Pulmonary artery endothelial cell (primary cell): ENCODE measurements at places on chromosomes 1 and 21.

GRCh38 chr21:38444691-38445090 lies 53.6 kb downstream of the ERG start:
- no peak for DNase-seq

DNA sequence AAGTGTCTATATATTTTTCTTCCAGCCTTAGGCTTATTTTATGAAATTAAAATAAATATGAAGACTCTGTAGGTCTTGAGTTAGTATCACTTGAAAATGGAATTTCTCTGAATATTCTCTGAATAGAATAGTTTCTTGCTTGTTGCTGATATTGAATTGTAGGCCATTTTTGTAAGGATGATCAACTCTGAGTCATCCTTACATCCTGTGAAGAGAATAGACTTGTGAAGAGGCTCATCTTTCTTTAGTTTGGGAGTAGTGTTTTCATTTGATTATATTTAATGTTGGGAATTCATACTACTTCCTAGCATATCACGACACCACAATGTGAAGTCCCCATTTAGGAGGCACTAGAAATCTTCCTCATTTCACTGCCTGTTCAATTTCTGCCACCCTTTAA lies 27.5 kb upstream of the CD1D start:
- no peak for DNase-seq

DNA sequence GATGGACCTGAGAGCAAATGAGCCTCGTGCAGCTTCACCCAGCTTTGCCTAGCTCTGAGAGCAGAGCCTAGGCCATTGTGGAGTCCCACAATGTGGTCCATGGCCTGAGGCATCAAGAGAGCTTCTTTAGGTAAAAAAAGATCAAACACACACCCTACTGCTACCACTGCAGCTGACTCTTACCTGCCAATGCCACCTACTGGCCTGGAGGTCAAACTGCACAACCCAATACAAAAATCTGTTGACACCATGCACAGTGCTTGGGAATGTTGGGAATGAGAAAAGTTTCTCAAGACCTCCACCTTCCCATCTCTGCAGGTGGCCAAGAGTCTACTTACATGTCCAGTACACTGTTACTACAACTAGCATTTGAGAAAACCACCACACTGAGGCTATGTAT lies 60.6 kb downstream of the UCHL5 start:
- DNase-seq = no peak

- DNase-seq = no peak
Observed at GRCh38 chr1:57638239-57638638, 214.4 kb upstream of the DAB1 start.

- no peak for DNase-seq
Observed at GRCh38 chr1:234205966-234206365, 167.3 kb upstream of the COA6 start.

GRCh38 chr1:32241001-32241763 lies 5.8 kb upstream of the FAM167B start:
- DNase-seq = no peak

DNA sequence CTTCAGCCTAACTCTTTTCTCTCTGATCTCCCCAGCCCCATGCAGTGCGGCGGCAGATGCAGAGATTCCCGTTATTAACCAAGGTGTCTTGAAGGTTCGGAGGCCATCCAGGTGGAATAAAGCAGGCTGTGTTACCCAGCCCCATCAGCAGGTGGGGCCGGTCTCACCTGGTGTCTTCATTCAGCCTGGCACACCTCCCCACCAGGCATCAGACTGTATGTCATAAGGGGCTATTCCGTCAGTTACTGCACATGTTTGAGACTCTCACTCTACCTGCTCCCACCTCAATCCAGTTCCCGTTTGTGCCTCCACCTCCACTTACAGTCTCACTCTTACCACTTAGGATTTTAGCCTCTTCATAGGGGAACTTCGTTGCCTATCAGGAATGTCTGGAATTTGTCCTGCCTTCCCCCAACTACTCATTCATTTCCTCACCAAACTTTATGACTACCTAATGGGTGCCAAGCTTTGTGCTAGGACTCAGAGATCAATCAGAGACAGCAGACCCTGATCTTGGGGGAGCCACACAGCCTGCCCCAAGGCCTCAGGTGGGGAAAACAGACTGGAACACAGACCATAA lies 170.2 kb downstream of the PLPP3 start:
- DNase-seq = no peak

- no peak for DNase-seq
Observed at GRCh38 chr21:31425138-31425537, 81.1 kb upstream of the TIAM1 start.

DNA sequence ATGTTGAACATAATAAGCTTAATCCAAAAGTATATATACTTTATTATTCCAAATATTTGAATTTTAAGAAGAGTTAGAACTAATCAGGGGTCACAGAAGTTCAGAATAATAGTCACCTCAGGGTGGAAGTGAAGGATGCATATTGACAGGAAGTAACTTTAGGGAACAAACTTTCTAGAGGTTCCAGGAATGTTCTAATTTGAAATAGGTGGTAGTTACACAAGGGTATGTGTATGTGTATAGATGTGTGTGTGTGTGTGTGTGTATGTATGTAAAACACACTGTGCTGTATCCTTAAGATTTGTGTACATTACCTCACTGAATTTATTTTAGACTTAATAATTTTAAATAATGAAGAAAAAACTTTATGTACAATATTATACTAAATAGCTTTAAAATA lies 110.4 kb downstream of the ACBD6 start:
- no peak for DNase-seq

GRCh38 chr1:203252678-203253077 lies 23.2 kb upstream of the CHIT1 start:
- DNase-seq = no peak

GRCh38 chr1:45843474-45843905 lies 40.1 kb downstream of the MAST2 start:
- DNase-seq = no peak

DNA sequence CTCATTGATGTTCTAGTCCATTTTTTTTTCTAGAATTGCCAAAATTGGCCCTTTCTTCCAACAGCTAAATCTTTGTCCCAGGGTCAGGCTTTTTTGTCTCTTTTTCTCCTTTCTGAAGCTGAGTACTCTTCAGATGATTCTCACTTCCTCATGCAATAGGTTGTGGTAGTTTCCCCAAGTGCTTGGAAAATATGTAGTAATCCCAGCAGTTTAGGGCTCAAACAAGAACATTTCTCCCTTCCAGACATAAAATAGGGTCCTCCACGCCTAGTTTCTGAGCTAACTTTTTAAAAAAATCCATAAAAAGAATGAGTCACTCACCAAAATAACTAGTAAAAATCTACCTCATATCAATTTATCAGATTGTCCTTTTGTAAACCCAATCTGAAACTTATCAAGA lies 10.0 kb upstream of the MCOLN3 start:
- no peak for DNase-seq

DNA sequence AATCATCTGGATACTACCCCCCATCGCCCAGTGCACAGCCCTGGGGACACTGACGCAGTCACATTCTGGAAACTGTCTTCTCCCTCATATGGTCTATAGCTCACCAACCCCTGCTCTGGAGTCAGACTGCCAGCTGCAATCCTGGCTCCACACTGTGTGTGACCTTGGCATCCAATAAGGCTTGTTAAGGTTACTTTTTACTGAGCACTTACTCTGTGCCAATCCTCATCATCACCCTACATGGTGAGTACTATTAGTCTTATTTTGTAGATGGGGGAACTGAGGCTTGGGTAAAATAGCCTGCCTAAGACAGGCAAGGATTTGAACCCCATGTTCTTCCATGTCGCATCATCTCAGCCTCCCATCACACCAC lies 34.9 kb downstream of the AHDC1 start:
- DNase-seq = no peak

GRCh38 chr21:9767592-9768375 lies 753.6 kb upstream of the TPTE start:
- no peak for DNase-seq

DNA sequence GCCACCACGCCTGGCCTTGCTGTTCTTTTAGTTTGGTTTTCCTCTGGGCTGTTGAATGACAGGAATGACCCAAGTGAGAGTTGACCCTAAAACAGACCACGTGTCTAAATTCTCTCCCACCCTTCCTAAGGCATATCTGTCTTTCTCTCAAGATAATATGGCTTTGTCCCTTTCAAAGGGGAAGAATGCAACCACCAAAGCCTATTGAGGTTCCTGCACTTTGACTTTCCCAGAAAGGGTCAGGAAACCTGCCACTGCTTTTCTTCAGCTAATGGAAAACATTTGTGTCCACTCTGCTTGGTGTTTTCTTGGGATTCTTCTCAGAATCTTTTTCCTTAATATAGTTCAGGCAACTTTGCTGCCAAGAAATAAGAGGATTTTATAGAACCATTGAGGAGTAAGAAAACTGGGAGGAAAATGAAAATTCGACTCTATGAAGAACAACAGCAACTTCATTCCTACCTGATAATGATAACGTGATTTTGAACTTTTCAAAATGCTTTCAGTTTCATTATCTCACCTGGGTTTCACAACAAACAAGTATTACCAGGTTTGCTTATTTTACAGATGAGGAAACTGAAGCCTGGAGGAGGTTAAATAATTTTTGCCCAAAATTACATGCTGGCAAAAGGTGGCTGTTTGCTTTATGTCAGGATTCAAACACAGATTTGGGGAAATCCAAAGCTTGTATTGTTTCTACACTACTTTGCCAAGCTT lies 6.9 kb downstream of the PLPP3 start:
- DNase-seq = no peak

GRCh38 chr1:78950826-78951225 lies 55.7 kb downstream of the ADGRL4 start:
- no peak for DNase-seq

DNA sequence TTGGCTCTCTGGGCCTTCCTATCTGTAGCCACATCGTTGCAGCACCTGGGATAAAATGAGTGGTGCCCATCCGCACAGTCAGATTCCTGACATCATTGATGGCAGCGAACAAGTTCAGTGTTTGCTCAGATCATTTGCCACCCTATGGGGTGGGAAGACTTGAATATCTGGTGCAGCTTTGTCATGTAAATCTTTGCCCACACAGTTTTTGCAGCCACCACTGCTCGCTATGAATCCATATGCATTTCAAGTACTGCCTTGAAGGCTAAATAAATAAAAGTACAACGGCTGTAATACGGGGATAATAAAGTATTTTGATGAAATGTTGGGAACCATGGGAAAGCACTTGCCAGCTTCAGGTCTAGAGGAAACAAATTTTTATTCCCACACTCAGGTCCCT lies 56.3 kb upstream of the COA6 start:
- no peak for DNase-seq

DNA sequence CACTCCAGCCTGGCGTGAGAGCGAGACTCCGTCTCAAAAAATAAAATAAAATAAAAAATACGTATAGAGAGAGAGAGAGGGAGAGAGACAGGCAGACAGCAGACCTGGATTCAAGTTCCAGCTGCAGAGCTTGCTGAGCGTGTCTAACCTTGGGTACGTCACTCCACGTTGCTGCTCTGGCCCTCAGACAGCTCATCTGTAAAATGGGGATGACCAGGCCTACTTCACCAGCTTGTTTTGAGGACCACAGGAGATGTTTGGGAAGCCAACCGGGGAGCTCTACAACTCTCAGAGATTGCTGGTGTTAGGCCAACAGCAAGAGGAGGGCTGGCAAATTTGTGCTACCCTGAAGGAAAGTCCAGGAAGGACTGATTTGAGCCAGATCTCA lies 499 bp upstream of the TRAF5 start:
- no peak for DNase-seq

GRCh38 chr1:17676387-17677060 lies 78.6 kb upstream of the ACTL8 start:
- no peak for DNase-seq

- DNase-seq = no peak
Observed at GRCh38 chr1:228379666-228380065, 27.0 kb downstream of the TRIM11 start.

DNA sequence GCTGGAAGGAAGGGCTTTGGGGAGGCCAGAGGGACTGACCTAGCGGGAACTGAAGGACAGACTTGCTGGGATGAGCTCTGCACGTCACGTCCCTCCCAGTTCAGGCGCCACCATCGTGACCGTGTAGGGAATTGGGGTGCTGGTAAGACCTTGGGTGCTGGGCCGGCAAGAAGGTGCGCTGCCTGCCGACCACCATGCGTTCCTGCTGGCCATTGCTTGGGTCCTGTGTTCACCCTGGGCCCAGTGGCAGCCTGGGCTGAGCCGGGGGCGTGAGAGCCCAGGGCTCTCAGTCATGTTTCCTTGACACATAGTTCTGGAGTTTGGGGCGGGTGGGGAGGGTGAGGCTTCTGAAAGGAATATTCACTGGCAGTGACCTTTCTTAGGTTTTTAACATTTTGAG lies 176.0 kb downstream of the CAMTA1 start:
- no peak for DNase-seq

DNA sequence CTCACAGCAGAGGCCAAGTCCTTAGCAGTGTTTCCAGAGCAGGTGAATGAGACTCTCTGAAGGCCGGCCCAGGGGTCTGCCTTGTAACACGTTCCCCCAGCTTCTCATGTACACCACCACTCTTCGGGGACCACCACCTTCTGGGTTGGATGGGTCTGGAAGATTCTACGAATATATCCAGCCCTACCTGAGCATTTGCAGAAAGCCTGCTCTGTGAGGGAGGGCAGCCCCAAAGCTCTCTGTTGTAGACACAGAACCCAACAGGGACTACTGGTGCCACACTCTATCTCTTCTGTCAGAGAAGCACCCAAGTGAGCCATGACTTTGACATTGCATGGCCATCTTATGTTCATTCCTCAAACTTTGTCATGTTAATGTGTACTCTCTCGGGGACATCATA lies 61.8 kb downstream of the CD247 start:
- DNase-seq = no peak

DNA sequence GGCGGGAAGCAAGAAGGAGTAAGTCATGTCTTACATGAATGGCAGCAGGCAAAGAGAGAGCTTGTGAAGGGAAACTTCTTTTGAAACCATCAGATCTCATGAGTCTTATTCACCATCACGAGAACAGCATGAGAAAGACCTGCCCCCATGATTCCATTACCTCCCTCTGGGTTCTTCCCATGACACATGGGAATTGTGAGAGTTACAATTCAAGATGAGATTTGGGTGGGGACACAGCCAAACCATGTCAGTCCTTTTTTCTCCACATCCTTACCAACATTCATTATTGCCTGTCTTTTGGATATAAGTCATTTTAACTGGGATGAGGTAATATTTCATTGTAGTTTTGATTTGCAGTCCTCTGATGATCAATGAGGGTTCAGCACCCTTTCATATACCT lies 81.0 kb downstream of the DIRAS3 start:
- no peak for DNase-seq

GRCh38 chr1:19350566-19350965 lies 38.4 kb downstream of the SLC66A1 start:
- DNase-seq = no peak

GRCh38 chr1:181149326-181150125 lies 61.0 kb downstream of the IER5 start:
- no peak for DNase-seq

DNA sequence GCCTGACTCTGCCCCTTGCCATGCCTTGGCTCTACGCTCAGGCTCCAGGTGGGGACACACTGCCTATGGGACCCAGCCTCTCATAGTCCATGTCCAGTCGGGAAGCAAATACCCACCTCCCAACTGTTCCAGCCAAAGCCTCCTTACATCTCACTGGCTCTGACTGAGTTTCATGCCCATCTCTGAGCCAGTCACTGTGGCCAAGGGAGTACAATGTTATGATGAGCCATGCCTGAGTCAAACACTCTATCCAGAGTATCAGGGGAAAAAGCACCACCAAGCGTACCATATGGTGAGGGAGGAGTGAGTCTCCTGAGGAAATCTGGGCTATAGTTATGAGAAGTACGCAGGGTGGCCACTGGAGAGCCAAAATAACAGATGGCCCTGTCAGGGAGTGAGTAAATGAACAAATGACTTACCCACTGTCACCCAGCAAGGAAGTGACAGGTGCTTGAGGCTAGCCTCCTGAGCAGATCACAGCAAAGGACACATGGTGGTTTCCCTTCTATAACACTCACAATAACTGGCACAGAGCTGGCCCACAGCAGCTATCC lies 236.6 kb upstream of the GJB5 start:
- no peak for DNase-seq
